ENCODE measurements at places on chromosomes 2 and 18.
A peak's percentile ranks its signal among the peaks of the same experiment; 100 is the strongest.

DNA sequence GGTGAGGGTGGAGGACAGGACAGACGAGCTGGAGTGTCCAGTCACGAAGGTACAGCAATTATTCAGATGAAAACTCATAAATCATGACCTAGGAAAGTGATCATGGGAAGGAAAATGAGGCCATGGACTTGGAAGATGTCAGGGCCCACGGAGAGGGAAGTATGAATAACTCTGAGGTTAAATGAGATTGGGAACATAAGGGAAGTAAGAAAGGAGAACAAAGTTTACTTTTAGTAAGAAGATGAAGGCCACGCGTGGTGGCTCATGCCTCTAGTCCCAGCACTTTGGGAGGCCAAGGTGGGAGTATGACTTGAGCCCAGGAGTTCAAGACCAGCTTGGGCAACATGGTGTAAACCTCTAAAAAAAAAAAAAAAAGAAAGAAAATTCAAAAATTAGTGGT is 56.2 kb downstream of the AQP4 start:
- peak; percentile 49 for DNase-seq

- DNase-seq, result no peak
Measured at GRCh38 chr2:102761763-102762162, at the start of gene TMEM182. Gene TMEM182 (plus strand): TSS chr2:102762031. CDS start chr2:102762218, 187 bp downstream.

GRCh38 chr2:27742571-27742970 is 28.9 kb upstream of the MRPL33 start:
- no peak for DNase-seq

- no peak for DNase-seq
Measured at GRCh38 chr2:63589148-63589958, 590 bp downstream of the MDH1 start.

DNA sequence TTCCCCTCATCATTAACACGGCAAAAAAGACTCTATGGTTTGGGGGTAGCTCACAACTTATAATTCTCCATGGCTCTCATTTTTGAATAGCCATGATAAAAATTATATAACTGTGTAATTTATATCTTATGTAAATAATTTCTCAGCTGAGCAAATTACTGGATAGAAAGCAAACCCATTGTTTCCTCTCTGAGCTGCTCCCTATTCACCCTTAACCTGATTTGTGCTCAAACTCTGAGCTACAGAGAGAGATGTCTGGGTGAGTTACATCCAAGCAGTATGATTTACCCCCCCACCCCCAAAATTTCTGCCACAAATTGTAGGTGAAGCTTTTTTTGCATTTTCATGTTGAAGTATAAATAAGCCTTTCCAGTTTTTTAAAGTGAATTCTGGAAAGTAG is 123.7 kb downstream of the TFCP2L1 start:
- no peak for DNase-seq

DNA sequence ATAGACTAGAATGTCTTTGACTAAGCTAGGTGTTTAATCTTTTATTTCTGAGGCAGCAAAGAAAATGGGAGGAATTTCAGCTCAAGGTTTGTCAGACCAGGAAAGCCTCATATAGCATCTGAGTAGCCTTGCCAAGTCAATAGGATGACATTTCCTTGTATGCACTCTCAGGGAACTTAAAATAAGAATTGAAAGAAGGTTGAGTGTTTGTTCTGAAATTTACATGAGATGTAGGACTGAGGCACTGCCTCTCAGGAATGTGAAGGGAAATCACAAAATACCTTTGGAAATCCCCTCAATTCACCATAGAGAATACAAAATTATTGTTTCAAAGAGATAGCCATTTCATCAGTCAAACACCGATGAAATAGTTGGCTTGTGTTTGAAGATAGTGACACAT is 392.0 kb upstream of the NRP2 start:
- DNase-seq, result no peak

DNA sequence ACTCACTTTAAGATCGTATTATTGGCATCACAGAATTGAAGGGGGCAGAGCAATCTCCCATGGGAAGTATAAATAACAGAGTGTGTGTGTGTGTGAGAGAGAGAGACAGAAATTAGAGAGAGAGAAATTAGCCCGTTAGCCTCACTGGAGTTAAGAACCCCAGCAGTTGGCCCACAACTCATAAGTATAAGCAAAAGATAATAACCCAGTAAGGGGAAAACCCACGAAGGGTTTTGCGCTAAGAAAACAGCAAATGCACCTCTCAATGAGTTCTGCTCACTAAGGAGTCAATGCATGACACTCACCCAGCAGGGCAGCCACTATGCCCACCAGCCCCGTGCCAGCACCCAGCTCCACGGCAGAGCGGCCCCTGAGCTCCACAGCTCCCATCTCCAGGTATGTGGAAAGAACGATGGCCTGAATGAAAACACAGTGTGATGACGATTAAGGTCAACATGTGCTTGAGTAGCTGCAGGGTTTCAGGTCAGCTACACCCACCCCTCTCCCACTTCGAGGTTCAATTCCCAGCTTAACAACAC is 3.6 kb downstream of the METTL21A start:
- no peak for DNase-seq

DNA sequence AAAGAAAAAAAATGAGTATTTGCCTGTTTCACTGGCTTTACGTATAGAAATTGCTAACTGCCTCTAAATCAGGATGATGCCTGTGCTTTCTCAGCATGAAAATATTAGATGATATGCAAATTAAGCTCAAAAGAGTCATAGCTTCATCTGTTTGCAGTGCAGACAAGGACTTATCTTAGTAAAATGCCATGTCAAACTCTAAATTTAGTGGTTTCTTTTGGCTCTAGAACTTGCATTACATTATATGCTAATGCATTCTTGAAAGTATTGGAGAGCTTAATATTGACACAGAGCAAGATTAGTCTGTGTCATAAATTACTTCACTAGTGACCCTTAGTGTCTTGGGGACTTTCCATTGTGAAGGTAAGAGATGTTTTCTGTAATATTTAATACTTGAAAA is 1109.1 kb upstream of the NRXN1 start:
- DNase-seq, result no peak

Data from suppressor macrophage (primary cell).